ENCODE measurements at places on chromosomes 4 and X. TPM values are rescaled to one million over a fixed set of nuclear protein-coding genes. Genes with fewer than 3 reads are reported as not detected.

The AMOT gene
- 14.1 TPM for total RNA-seq

The DUSP9 gene
- 0.73 TPM for total RNA-seq

The CXXC4 gene
- total RNA-seq: 3.3 TPM

The IRF2 gene
- total RNA-seq: 36.4 TPM

The RIPPLY1 gene
- total RNA-seq: not detected

The SLC6A8 gene
- total RNA-seq: 40.8 TPM

The IL13RA2 gene
- 0.32 TPM for total RNA-seq

The QRFPR gene
- 0.66 TPM for total RNA-seq

The SLC16A2 gene
- total RNA-seq: 6.6 TPM

All from breast epithelium (tissue), 4 donors.